ENCODE measurements at places on chromosomes 5 and 9.

DNA sequence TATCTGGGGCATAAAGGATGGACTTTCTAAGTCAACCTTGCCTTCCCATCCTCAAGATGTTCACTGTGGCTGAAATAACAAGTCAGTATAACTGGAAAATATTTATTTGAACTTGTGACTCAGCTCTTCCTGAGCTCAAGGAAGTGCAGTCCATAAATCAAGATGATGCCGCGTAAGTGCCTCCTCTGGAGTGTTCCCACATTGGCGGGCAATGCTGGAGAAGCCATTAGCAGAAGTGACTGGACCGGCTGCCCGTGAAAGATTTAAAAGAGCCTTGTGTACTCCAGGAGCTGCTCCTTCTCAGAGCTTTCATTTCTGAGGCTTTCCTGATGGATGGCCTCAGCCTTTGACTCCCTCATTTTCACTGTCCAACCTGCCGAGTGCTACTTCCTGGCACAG is 17.4 kb downstream of the TMOD1 start:
- peak; percentile 46 for DNase-seq

- DNase-seq, result no peak
Measured at GRCh38 chr5:43802119-43802518, 199.1 kb downstream of the NNT start.

DNA sequence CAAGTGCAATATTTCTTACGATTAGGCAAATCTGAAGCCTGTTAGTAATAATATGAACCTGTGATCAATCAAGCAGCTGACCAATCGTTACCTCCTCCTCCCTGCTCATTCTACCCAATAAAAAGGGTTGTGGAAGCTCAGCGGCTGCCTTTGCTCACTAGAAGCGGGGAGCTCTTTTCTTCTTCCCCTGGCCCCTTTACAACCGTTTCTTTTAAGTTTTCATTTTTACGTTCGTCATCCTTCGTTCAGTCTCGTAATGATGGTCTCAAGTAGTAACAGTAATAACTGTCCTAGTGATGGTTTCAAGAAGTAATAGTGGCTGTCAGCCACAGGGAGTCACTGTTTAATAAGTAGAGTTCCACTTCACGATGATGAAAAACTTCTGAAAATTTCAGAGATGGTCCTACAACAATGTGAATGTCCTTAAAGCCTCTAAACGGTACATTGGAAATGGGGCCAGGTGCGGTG is 6.2 kb downstream of the UGT3A2 start:
- no peak for DNase-seq

- DNase-seq, result no peak
Measured at GRCh38 chr5:44001675-44002380, 387.4 kb downstream of the FGF10 start.

GRCh38 chr9:117926031-117926658 is 221.9 kb downstream of the TLR4 start:
- DNase-seq, result no peak

GRCh38 chr5:107526270-107526937 is 144.3 kb downstream of the EFNA5 start:
- DNase-seq, result no peak

DNA sequence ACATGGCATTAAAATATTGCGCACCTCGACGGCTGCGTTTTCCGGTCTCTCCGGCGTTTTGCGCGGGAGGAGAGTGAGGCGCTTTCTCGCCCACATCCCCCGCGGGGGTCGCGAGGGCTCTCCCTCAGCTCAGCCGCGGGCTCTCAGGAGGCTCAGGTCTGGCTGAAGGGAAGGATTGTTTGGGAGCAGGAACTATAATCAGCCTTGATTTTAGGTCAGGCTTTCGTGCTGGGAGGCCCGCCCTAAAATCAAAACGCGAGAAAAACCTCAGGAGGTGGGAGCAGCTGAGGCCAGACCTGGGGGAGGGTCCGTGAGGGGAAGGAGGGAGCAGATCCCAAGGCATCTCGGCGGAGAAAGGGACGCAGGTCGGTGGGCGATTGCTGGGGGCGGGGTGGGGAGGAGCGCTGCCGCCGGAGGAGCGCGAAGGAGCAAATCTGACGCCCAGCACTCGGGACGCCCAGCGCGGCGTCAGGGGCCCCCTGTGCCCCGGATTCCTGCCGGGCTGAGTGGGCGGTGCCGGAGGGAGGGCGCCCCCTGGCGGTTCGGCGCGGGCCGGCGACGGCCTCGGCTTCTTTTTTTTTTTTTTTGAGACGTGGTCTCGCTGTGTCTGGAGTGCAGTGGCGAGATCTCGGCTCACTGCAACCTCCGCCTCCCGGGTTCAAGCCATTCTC is 18.7 kb upstream of the RNF130 start:
- DNase-seq, result peak; percentile 20

DNA sequence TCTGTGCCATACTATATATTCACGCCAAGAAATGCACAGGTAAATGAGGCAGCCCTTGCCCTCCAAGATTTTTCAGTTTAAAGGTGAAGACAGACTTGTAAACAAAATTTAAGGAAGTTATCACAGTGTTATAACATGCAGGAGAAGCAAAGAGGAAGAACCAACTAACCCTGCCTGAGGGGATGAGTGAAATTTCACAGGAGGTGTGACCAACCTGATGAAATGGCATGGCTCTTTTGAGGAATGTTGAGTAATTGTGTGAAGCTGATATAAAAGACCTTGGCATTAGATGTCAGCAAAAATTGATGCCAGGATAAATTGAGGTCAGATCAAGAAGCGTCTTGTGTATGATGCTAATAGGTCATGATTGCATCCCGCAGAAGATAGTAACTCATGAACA is 86.5 kb downstream of the HCN1 start:
- no peak for DNase-seq

- DNase-seq, result no peak
Measured at GRCh38 chr5:122766130-122766529, 8.8 kb upstream of the SNX2 start.

DNA sequence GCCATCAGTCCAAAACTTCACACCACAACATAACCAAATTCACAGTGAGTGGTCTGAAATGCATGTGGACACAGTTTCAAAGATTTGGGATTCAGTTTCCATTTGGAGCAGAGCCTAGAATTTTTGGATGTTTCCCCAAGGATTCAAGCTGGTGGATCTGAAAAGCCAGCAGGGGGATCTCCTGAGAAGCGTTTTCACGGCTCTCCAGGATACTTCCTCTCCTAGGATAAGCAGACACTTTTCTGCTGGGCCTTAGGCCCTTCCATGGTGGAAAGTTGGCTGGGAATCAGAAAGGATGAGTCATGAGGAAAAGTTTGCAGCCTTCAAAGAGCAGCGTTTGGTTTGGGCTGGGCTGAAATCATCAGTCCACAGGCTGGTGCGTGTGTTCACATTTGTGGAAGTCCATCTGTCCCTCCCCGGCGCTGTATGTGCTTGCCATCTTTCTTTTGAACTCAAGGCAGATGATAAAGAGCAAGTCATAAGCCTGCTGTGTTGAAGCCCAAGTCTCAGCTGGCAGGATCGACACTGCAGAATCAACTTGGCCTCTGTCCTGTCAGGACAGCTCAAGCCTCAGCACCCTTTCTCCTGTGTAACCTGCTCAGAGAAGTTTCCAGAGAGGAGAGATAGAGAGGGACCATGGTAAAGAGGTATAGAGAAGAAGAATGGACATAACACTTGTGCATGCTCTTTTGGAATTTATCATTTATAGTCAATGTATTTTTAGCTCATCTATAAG is 152.6 kb upstream of the MSX2 start:
- DNase-seq, result peak; percentile 96

GRCh38 chr9:75891277-75891741 is 836 bp downstream of the PCSK5 start:
- peak; percentile 0 for DNase-seq

DNA sequence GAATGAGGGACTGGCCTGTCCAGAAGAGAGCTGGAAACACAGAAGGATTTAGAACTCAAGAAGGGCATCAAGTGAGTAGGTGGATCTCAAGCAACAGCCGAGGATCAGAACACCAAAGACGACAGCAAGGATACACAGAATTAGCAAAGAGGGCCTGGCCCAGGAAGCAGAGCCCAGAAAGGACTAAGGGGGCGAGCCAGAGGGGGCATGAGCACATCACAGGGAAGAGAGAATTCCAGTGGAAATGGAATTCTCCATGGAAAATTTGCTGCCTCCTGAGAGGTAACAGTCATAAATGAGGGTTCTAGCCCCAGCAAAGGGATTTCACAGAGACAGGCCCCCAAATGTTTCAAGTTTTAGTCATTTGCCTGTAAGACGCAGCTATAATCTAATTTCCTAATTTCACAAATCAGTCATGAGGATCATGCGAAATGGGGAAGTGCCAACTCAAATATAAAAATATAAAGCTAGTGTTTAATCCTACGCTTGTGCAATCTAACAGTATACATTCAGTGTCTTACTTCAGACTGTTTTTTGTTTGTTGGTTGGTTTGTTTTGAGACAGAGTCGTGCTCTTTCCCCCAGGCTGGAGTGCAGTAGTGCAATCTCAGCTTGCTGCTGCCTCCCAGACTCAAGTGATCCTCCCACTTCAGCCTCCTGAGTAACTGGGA is 46.7 kb downstream of the FNBP1 start:
- DNase-seq, result no peak

DNA sequence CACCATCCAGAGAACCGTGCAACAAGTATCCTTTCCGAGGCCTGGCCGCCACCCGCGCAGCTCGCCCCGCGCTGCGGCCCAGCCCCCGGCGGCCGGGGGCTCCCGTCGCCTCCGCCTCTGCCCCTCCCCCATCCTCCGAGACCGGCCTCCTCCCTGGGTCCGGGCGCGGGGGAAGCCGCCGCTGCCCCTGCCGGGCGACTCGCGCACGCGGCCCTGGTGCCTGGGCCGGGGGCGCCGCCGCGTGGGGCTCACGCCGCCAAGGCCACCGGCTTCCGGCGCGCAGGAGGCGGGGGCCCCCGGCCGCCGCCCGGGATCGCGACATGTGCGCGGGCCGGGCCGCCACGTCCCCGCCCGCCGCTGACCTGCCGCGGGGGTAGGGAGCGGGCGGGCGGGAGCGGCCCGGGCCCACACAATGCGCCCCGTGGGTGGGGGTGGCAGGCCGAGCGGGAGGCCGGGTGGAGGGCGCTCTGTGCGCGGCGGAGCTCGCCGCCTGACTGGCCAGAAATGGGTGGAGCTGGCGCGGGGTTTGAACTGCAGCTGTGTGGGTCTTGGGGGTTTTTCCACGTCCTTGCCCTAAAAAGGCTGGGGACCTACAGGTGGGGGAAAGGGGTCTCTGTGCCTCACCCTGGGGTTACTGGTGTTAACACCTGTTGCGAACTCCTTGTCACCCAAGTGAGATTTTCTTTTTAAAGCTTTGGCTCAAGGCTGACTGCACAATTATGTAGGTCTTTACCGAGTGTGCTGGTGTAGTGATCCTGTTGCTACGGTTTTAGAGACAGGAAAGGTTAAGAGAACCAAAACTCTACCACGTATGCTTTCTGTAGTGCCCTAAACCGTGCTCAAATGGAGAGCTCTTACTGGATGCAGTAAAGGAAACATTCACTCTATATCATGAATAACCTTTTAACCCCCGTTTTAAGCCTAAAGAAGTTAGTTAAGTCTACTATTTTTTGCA is 32.3 kb downstream of the TNPO1 start:
- no peak for DNase-seq

- DNase-seq, result no peak
Measured at GRCh38 chr9:14538526-14538925, 154.7 kb downstream of the ZDHHC21 start.

DNA sequence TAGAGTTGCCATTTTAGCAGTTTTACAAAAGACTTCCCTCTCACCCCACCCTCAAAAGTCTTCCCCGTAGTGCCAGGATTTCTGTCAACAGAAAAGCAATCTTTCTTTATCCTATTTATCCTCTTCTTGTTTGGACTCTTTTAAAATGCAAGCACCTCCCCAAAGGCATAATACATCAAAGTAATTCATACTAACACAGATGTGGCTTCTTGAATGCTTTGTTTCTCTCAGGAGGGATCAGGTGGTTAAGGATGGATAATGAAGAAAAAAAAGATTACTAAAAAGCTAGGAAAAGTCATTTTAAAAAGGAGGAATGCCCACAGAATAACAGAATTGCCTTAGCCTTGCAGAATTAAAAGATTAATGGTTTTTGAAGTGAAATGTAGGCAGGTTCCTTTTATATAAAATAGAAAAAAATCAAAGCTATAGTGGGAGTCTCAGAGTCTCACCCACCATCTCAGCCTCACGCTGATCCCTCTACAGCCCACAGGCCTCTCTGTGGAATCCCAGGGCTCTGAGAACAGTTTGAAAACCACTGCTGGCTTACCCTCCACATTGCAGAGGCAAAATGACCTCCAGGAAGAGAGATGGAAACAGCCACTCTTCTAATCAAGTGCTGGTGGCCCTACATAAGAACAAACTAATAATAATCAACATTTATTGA is 102.2 kb downstream of the GCNT1 start:
- no peak for DNase-seq

GRCh38 chr5:10036136-10036815 is 213.4 kb downstream of the ATPSCKMT start:
- DNase-seq, result no peak

GRCh38 chr9:35108461-35108860 is 5.5 kb upstream of the STOML2 start:
- DNase-seq, result no peak

DNA sequence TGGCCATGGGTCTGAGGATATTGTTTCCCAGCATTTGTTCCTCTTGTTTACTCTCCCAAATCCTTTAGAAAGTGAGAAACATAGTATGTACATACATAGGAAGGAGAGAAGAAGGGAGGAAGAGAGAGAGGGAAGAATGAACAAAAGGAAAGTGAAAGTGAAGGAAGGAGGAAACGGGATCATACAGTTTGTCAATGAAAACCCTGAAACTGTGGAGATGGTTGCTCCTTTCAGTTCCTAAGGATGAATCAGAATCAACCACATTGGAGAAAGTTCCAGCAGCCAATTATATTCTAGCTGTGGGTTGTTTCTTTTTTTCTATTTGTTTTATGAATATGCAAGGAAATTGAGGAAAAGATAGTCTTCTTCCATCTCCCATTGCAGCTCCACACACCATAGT is 396.5 kb downstream of the MLLT3 start:
- no peak for DNase-seq

DNA sequence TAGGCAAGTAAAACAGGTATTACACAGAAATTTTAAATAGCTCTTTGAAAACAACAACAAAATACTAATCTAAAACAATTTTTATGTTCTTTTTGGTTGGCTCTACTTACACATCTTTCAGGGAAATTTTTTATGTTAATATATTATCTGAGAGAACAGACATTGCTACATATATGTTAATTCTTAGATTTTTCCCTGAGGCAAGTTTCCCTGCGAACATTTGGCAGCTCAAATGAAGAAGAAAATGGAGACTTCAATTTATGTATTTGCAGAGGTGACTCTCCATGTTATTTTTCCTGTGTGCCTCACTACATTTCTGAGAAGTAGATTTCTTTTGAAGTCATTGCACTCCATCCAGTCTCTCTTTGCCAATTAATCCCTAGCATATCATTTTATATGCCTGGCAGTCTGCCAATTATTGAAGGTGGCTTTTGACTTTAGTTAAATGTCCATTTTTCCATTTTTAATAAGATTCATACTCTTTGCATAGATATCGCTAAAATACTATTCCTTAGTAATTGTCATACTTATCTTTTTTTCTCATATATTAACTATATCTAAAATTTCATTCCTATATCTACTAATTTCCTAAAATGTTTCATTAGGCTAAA is 908.2 kb upstream of the CDH10 start:
- no peak for DNase-seq

- no peak for DNase-seq
Measured at GRCh38 chr5:134255418-134256150, 29.7 kb upstream of the PPP2CA start.

GRCh38 chr9:16959391-16959790 is 88.9 kb upstream of the BNC2 start:
- DNase-seq, result no peak

Measured in AG04450 (cell line).